ENCODE measurements at places on chromosomes 13 and 19. TPM values are rescaled to one million over a fixed set of nuclear protein-coding genes. Genes with fewer than 3 reads are reported as not detected.

DNA sequence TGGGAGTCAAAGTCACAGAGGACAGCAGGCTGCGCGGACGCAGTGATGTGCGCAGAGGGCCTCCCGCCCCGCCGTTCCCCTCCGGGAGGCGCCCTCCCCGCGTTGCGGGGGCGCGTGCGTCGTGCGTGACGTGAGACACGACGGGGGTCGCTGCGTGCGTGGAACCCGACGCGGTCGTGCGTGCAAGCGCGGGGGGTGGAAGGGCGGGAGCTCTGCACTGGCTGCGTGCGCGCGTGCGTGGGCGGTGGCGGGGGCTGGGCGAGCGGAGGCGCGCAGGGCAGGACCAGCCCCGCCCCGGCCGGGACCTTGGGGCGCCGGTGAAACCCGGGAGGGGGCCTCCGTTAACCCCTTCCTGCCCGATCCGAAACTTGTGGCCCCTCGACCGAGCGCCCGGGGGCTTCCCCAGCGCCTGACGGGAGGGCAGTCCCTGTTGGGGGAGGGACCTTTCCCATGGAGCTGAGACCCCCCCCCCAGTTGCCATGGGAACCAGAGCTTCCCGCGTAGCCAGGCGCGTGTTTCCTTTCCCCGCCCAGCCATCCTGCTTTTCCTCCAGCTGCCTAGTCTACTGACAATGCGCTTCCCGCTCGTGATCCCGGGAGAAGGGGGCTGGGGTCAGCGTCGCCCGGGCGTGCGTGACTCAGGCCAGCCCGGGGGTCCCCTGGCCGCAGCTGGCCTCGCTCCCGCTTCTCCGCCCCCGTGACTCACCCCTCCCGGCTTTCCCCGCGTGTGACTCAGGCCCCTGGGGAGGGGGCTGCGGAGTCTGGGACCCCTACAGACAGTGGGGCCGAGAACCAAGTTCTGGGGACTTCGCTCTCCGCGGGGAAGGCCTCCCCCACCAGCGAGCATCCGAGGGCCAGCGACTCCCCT, 7.3 kb upstream of the HOOK2 start:
- DNase-seq, result no peak

GRCh38 chr13:114211446-114212157, 23.1 kb upstream of the CDC16 start:
- DNase-seq, result no peak

The ZIK1 gene
- polyA plus RNA-seq, result 3.9 TPM

DNA sequence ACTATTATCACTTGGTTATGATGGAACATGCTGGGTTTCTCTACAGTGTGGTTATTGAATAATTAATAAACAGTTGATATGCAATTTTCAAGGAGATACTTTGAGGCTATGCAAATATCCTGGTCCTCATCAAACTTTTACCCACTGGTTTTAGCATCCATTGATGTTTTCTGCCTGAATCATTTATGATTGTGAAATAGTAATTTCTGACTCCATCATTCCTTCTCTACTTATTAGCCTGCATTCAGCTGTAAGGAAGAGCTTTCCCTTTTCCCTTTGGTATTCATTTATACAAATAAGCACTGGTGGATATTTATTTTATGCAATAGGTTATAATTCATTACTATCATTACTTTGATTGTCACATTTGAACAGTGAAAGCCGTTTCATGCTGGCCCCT, 13.9 kb upstream of the DNAJC15 start:
- DNase-seq, result no peak

GRCh38 chr19:17325881-17326594, 8.6 kb downstream of the ANO8 start:
- no peak for DNase-seq

DNA sequence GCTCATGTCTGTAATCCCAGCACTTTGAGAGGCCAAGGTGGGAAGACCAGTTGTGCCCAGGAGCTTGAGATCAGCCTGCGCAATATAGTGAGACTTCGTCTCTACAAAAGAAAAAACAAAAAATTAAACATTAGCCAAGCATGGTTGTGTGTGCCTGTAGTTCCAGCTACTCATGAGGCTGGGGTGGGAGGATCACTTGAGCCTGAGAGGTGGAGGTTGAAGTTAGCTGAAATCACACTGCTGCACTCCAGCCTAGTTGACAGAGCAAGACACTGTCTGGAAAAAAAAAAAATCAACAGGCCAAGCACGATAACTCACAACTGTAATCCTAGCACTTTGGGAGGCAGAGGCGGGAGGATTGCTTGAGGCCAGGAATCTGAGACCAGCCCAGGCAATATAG, 3.9 kb upstream of the S1PR2 start:
- DNase-seq, result no peak

GRCh38 chr19:11448923-11449554, 13.6 kb downstream of the PRKCSH start:
- DNase-seq, result no peak

- DNase-seq, result no peak
Observed at GRCh38 chr13:112869202-112870050, 99.6 kb upstream of the MCF2L start.

GRCh38 chr19:6677883-6678689, 8.1 kb upstream of the TNFSF14 start:
- DNase-seq, result no peak
